ENCODE measurements at places on chromosomes 1 and 21. TPM values are rescaled to one million over a fixed set of nuclear protein-coding genes. Genes with fewer than 3 reads are reported as not detected.

The SPATA45 gene
- not detected for total RNA-seq

The MCM3AP gene
- total RNA-seq, result 87.0 TPM

The ADAMTS1 gene
- total RNA-seq, result 70.9 TPM

The PADI2 gene
- not detected for total RNA-seq

The GFI1 gene
- total RNA-seq, result 0.26 TPM

The SPATA46 gene
- total RNA-seq, result not detected

The IFI6 gene
- 41.1 TPM for total RNA-seq

The IQCC gene
- total RNA-seq, result 1.2 TPM

The URB1 gene
- total RNA-seq, result 20.0 TPM

The DMRTA2 gene
- not detected for total RNA-seq

The TAS1R1 gene
- 0.07 TPM for total RNA-seq

The FCGR3B gene
- total RNA-seq, result not detected

The C1orf210 gene
- not detected for total RNA-seq

The RIMS3 gene
- total RNA-seq, result 0.20 TPM

The NIBAN1 gene
- 14.9 TPM for total RNA-seq

The DPT gene
- total RNA-seq, result not detected

The OR2L8 gene
- total RNA-seq, result not detected

The KMO gene
- total RNA-seq, result not detected

The OLFM3 gene
- not detected for total RNA-seq

The ADCY10 gene
- not detected for total RNA-seq

The ACTL8 gene
- not detected for total RNA-seq

The LCE3D gene
- not detected for total RNA-seq

The AIM2 gene
- not detected for total RNA-seq

The CRYBG2 gene
- total RNA-seq, result not detected

The BACE2 gene
- 132 TPM for total RNA-seq

The LCE2C gene
- not detected for total RNA-seq

The ERICH3 gene
- total RNA-seq, result not detected

The CELA2A gene
- total RNA-seq, result not detected

The C1QA gene
- total RNA-seq, result not detected

The TEDDM1 gene
- total RNA-seq, result not detected

The PM20D1 gene
- 0.04 TPM for total RNA-seq

The VANGL2 gene
- not detected for total RNA-seq

The LRRC71 gene
- 0.11 TPM for total RNA-seq

The AK5 gene
- total RNA-seq, result 2.5 TPM

The HLX gene
- 16.3 TPM for total RNA-seq

The LCE6A gene
- not detected for total RNA-seq

The ENAH gene
- total RNA-seq, result 46.0 TPM

The TMEM61 gene
- not detected for total RNA-seq

The PCSK9 gene
- total RNA-seq, result 0.07 TPM

The EVA1C gene
- total RNA-seq, result 23.6 TPM

The EPHA10 gene
- total RNA-seq, result not detected

The HSD3B1 gene
- not detected for total RNA-seq

The ROR1 gene
- 3.3 TPM for total RNA-seq

The SHISA4 gene
- 10.4 TPM for total RNA-seq

The LCA5L gene
- total RNA-seq, result 0.21 TPM

The ATP1A4 gene
- total RNA-seq, result not detected
